ENCODE measurements at places on chromosomes 12 and 14. TPM values are rescaled to one million over a fixed set of nuclear protein-coding genes. Genes with fewer than 3 reads are reported as not detected.

The POC1B gene
- 10.3 TPM for polyA plus RNA-seq

The EEA1 gene
- polyA plus RNA-seq, result 24.2 TPM

The SMAGP gene
- polyA plus RNA-seq, result 8.0 TPM

The ETNK1 gene
- 25.3 TPM for polyA plus RNA-seq

Measured in muscle of arm (tissue), 14 donors.